ENCODE measurements at places on chromosomes 1 and 21.

DNA sequence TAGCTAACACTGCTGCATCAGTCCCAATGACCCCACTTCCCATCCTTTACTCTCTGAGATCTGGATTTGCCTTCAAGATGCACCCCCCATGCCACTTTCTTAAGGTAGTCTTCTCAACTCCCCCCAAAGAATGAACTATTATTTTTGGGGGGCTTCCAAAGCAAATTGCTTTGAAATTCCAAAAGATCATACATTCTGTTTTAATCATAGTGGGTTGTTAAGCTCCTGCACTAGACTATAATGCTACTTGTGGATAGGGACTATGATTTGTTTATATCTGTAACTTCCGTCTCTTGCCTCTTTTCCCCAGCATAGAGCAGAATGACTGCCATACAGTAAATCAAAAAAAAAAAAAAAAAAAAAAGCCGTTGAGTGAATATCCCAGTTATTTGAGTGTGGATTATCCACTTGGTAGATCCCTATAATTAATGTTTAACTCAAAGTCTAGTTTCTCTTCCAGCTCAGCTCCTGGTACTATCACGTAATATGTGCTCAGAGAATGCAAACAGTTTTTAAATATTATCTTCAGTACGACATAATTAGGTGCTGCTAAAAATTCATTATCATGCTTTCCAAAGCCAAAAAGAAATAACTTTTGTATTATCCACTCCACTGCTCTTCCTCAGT lies 26.9 kb downstream of the KIRREL1 start:
- no peak for DNase-seq

- DNase-seq = no peak
Measured at GRCh38 chr1:237891979-237892378, 1.3 kb upstream of the ZP4 start.

DNA sequence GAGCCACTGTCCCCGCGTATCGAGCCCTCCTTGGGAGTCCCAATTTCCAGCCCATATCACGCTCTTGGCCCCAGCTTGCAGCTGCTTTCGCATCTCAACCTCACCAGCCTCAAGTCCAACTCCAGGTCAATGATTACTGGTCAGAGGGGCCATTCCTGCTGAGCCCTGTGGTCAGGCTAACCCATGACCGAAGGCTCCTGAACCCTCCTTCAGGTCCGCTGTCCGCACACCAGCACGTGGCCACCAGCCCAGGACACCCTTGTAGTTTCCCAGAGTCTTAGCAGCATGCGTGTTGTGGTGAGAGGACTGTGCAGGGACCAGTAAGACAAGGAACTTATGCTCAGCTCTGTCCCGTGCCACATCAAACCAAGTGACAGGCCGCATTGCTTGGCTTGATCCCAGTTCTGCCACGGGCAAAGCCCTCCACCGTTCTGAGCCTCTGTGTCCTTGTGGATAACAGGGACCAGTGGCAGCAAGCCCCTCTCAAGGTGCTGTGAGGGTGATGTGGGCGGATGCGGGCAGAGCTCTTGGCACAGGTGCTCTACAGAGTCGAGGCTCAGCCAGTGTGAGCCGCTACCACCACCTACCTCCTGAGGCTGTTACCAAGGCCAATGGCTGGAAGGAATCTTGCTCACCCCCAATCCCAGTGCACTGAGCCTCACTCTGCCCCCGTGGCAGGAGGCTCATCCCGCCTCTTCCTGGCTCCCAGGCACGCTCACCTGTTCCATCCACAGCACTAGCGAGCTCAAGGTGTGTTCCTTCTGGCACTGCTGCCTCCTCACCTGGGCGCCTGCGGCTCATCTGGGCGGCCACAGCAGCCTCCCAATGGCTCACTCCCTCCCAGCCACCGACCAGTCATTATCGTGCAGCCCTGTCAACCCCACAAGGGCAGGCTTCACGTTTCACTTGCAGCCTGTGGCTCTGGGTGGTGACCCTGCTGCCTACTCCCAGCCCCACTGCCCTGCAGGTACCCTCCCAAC lies 20.4 kb downstream of the KRTAP10-1 start:
- no peak for DNase-seq

DNA sequence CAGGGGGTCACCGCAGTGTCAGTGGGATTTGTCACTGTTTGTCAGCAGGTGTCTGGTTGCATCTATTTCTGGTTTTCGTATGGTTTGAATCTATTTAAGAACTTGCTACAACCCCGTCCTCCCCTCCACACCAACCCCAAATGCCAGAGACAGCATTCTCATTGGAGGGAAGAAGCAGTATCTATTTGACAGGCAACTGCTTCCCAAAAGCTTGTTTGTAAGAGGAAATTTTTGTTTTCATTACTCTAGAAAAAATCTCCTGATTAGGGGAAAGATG lies 54.4 kb downstream of the NR5A2 start:
- DNase-seq = peak; percentile 10

- no peak for DNase-seq
Measured at GRCh38 chr1:66617362-66618184, 83.6 kb downstream of the SGIP1 start.

DNA sequence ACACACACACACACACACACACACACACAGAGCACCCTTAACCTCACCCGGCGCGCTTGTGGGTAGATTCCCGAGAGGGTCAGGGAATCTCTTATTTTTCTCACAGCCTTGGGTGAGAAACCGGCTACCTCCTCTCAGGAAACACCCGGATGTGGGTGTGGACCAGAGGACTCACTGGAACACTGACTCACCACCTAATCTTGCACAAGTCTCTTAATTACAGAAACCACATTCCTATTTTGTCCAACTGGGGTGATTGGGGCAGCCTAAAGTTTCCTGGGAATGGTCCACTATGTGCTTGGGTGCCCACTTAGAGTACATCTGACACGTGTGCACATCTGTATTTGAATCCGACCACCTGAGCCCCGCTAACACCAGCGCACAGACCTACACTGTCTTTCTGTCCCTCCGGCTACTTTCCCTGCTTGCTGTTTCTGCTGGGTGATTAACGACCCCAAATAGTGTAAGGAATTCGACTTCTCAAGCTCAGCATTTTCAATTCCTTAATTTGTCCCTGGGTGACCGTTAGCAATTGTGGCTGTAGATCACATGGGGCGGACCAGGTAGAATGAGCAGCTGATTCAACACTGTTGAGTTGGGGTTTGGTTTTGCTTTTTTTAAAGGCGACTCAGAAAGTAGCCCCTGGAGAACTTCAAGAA lies 14.0 kb upstream of the TBX15 start:
- DNase-seq = no peak

DNA sequence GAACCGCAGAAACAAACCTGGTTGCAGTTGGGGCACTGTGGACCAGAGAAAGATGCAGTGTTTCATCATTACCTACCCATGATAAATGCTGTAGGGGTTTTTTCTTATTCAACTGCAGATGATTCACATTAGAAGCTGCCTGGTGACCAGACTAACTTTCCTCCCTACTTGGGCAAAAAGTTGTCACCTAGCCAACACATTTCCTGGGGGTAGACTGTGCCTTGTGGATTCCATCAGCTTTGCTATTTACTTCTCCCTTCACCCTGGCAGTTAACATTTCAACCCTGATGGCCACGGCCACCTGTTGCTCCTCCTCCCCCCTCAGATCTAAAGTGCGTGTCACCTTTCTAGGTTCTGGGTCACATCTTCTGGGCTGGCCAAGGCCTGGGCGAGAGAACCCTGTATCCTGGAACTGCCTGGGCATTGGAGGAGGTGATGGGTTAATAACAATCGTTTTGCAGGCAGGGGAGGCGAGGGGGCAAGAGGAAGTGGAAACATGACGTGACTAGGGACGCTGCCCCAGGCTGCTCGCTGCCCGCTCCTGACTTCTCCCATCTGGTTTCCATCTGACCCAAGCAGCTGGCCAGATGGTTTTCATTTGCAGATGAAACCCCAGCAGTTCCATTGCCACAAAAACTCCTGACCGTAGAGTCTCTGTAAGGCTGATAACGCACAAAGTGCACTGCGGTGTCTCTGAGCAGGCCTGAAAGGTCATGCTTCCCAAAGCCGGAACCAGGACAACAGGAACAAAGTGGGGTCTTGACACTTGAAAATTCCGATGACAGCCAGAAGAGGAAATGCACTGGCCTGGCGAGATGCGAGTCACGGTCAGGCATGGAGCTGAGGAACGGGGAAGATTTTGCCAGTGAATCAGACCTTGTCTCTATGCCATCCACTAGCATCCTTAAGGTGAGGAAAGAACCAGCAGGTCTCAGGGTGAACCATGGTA lies 36.6 kb downstream of the CAPZB start:
- no peak for DNase-seq

GRCh38 chr1:42533101-42533863 lies 70.2 kb downstream of the CCDC30 start:
- no peak for DNase-seq

GRCh38 chr1:201136355-201137023 lies 9.5 kb upstream of the ASCL5 start:
- DNase-seq = no peak
